ENCODE measurements at places on chromosomes 12 and 14.

- DNase-seq: no peak
These were observed 85.9 kb downstream of the CRADD start for GRCh38 chr12:93762912-93763553.

GRCh38 chr14:104886690-104887622 lies 21.9 kb downstream of the CEP170B start:
- no peak for DNase-seq

DNA sequence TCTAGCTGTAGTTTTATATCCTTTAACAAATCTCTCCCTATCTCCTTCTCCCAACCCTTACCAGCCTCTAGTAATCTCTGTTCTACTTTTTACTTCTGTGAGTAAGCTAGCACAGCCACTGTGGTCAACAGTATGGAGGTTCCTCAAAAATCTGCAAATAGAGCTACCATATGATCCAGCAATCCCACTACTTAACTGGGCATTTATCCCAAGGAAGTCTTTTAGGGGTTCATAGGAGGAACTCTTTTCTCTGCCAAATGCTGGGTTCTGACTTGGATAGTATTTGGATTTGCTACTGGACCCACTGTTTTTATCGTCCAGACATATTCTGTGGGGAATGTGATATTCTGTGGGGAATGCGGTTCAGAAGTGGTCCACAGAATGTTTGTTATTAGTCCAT lies 41.1 kb downstream of the EID3 start:
- DNase-seq: no peak

GRCh38 chr12:53333845-53334244 lies 2.3 kb downstream of the SP7 start:
- DNase-seq: no peak

- no peak for DNase-seq
These were observed 107.6 kb upstream of the SFSWAP start for GRCh38 chr12:131603106-131603938.

GRCh38 chr14:23877538-23878180 lies 75.9 kb upstream of the DHRS4 start:
- DNase-seq: no peak

GRCh38 chr12:130155416-130156073 lies 6.7 kb upstream of the FZD10 start:
- no peak for DNase-seq

- DNase-seq: no peak
These were observed 1.4 kb downstream of the CALCOCO1 start for GRCh38 chr12:53725824-53726223.

DNA sequence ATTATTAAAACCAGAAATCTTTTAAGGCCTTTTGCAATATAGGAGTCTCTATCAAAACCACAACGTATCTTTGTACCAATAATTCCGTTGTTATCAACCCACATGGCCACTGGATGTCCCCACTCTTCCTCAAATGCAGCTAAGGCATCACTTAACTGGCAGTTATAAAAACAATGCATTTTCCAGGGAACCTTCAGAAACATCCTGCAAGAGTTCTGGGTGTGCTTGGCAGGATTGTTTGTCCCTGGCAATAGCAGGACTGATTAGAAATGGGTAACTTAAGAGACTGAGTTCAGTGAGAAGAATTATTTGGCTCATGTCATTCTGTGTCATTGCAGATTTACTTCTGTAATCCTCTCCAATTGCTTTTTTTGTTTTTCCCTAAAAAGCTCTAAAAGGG lies 112.0 kb downstream of the SLC15A5 start:
- DNase-seq: peak; percentile 20

- peak; percentile 98 for DNase-seq
These were observed 56.0 kb upstream of the HECTD1 start for GRCh38 chr14:31263485-31264133.

DNA sequence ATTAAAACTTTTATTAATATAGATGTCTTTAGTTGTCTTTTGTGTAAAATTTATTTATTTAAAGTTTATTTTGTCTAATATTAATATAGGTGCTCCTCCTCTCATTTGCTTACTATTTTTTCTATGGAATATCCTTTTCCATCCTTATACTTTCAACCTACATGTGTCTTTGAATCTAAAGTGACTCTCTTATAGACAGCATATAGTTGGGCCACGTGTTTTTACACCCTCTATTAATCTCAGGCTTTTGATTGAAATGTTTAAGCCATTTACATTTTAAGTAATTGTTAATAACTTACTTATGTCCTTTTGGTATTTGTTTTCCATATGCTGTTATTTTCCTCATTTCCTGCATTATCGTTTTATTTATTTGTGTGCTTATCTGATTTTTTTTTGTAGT lies 74.4 kb upstream of the LRFN5 start:
- DNase-seq: no peak

DNA sequence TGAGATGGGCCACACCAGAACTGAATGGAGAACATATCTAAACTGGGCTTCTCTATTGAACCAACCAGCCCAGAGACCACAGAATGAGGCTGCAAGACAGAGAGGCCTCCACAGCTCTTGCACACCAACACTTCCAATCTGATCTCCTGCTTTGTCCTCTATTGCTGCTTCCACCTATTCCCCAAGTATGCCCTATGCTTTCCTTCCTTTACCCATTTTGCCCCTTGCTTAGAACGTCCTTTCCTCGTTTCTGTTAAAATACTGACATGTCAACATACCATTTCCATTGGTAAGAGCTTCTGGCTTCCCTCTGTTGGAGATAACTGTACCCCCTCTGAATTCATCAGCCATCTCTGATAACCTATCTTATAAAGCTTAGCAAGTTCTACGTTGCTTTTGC lies 2.8 kb downstream of the SLC2A13 start:
- no peak for DNase-seq

GRCh38 chr14:104224506-104225277 lies 86.3 kb downstream of the KIF26A start:
- DNase-seq: no peak

GRCh38 chr12:123153906-123154305 lies 3.0 kb upstream of the PITPNM2 start:
- DNase-seq: no peak

GRCh38 chr14:68668531-68668930 lies 124.3 kb downstream of the ZFP36L1 start:
- DNase-seq: no peak

DNA sequence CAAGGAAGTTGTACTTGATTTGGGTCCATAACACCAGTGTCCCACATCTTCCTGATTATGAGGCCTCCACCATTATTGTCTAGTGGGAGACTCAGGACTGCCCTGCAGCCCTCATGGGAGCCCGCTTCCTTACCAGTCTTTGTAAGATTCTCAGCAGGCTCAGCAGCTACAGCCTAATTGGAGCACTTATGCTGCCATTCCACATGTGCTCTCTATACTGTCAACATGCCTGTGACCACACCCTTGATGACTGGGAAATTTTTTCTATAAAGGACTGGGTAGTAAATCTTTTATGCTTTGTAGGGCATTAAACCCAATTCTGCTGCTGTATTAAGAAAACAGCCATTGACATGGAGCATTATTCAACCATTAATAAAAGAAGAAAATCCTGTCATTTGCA lies 145.5 kb upstream of the IGF1 start:
- DNase-seq: no peak

DNA sequence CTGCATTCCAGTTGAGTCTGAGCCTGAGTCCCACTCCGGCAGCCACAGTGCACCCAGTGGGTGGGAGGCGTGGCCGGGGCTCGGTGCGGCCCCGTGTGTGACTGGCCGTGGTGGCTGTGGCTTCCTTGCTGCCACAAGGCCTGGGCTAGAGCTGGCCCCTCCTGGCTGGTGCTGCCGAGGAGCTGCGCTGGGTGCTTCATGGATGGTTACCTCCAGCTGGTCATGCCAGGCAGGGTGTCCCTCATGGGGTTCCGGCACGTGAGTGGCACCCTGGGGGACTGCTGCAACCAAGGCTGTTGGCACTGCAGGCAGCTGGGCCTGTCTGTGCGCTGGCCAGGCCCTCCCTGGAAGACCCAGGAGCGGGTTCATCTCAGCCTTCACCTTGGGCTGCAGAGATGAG lies 62.7 kb downstream of the KIF26A start:
- DNase-seq: no peak

GRCh38 chr14:59830338-59830734 lies 40.2 kb downstream of the RTN1 start:
- no peak for DNase-seq

DNA sequence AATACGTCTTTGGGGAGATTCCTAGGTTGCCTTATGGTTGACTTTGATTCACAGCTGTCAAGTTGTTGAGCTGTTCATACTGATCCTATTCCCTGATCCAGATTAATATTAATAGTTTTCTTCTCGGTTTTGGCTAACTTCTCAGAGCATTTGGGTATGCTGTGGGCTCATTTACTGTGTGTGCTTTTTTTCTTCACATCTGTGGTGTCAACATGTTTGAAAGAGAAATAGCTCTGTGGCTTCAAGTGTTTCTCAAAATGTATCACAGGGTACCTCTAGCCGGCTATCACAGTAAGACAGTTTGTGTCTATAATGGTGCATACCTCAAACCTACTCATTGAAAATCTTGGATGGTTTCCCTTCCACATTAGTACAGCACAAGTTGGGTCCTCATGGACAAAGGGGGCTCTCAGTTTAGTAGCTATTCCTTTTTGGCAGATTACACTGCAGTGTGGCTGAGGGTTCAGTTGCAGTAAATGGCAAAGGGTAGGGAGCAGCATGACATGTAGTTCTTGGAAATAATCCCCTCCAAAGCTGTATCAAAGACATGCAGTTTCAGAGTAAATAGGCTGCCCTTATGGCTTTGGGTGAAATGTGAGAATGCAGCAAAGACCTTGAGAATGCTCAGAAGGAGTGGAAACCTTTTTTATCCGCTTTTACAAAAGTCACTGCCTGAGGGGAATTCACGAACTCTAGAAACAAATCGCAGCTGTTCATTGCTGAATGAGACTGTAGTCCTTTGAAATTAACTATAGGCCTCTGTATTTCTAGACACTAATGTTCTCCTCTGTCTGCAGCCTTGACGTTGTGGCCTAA lies 102.4 kb upstream of the ATF1 start:
- DNase-seq: no peak

DNA sequence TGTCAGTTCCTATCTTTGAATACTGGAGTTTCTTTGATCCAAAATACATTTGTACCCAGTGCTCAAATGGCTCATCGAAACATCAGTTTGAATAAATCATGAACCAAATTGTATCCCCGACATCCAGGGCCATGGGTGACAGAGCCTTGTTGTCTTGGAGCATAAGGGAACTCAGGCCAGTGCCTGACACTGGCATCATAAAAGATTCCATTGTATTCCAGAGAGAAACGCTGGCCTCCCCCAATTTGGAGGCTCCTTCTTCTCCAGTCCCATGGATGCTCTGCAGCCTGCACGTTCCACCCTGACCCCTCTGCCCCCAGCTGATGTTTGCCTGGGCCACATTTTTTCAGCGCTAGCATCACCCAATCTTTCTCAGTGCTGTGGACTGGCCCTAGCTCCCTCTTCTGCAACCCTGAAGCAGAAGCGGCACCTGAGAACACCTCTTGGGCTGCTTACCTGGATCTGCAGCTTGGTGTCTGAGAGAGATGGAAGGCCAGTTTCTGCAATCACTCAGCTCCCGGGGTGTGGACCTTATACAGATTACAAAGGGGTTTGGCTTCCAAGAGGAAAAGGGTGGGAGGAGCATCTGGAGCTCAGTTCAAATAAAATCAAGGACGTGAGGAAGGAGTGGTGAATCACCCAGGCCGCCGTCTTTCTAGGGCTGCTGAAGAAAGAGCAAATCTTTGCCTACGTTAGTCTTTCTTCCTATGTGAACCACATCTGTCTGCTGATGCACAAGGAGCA lies at the start of gene RNASE1:
Gene RNASE1, minus strand, starts transcription at position 504 of the 744 bp plus-strand sequence. CDS start 776 bp downstream, outside the sequence.
- DNase-seq: no peak

DNA sequence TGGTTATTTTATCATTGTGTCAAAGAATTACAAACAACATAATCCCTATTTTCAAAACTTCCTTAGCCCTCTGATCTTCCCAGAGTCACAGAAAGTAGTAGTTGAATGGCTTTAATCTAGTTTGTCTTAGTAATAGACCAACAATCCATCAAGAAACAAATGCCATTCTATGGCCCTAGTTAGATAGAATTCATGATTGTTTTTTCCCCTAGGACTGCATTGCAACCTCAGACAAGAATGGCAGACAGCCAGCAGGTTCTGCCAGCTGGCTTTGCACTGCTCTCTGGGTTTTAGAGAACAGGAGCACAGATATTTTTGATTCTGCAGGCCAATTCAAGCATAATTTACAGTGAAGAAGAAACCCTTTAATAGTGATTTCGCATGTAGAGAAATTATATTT lies 33.8 kb downstream of the SYT1 start:
- no peak for DNase-seq

GRCh38 chr12:14605401-14605989 lies 37.8 kb upstream of the PLBD1 start:
- no peak for DNase-seq

DNA sequence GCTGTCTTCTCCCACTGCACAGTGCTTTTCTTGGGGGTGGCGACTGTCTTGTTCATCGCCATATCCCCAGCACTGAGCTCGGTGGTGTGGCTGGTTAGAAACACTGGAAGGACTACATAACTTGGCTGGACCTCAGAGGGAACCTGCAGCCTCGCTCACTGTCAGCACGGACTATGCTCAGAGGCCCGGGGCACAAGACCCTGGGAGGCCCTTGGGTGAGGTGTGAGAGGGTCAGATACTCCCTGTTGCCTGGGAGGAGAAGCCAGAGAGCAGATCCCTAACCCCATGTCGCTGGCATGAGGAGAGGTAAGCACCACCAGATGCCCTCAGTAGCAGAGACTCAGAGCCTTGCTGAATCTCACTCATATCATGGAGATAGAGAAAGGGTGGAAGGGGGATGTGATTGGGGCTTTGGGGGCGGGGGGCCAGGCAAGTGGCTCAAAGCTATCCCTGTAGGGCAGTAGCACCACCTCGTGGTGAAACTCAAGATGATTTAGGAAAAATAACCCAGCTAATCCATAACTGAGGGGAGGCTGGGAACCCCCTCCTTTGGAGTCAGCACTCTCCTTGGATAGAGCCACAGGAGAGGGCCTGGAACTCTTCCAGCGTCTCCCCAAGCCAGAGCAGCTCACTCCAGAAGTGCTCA lies 18.7 kb upstream of the HDAC7 start:
- DNase-seq: no peak

- no peak for DNase-seq
These were observed 224.6 kb upstream of the CRY1 start for GRCh38 chr12:107317751-107318555.

DNA sequence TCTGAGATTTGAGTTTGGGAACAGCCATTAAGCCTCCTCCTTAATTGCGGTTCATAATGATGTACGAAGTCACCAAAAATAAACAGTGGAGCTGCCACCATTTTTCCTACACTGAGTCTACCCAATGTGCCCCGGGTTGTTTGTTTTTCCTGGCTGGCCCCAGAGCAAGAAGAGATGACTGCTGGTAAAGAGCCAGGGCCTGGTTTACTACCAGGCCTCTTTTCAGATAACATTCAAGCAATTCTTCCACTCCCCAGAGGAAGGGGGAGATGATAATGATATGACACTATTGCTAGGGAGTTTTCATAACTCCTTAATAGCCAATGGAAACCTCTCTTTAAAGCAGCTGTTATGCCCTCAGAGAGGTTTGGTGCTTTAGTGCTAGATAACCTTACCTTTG lies 42.3 kb downstream of the BRAP start:
- DNase-seq: no peak

DNA sequence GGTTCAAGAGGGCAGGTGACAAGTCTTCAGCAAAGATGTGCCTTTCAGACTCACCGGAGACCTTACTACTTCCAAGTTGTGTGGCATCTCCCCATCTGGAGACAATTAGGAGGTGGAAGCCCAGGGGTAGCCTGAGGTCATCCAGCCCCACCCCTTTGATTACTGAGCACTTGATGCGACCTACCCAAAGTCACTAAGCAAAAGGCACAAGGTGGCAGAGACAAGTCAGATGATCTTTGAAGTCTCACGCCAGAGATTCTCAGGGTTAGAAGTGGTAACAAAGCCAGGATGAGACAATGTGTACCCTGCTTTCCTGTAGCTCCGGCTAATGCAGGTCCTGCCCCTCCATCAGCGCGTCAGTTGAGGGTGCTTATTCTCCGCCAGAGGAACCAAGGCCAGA lies 1.4 kb upstream of the FOXN3 start:
- no peak for DNase-seq

Data from HS-5 (cell line).